ENCODE measurements at places on chromosomes 5 and 9.

DNA sequence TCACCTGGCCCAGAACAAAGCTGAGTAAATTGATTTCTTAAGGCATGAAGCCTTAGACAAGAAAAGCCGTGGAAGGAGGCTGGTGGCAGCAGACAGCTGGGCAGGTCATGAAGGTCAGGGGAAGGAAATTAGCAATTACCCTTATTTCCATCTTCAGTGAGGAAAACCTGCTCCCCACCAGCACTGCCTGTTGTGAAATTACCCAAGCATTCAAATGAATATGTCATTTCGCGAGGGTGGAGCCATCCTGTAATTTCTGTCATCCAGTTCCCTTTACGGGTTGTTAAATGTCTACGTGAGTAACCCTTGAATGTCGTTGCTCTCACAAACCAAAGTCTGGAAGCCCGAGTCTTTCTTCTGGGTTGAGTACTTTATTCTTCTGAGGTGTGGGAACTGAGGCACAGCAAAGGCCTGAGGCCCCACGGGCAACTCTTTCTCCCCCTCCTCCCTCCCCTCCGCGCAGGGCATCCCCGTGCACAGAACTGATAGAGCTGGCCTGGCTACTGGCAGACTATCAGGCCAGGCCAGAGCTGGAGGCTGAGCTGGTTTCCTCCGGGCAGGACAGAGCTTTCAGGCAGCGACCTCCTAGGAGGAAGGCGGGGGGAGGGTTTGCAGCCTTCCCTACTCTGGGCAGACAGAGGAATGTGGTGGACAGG lies 22.0 kb upstream of the AK3 start:
- DNase-seq: no peak

- no peak for DNase-seq
Observed at GRCh38 chr5:84673785-84674184, 289.1 kb upstream of the EDIL3 start.

DNA sequence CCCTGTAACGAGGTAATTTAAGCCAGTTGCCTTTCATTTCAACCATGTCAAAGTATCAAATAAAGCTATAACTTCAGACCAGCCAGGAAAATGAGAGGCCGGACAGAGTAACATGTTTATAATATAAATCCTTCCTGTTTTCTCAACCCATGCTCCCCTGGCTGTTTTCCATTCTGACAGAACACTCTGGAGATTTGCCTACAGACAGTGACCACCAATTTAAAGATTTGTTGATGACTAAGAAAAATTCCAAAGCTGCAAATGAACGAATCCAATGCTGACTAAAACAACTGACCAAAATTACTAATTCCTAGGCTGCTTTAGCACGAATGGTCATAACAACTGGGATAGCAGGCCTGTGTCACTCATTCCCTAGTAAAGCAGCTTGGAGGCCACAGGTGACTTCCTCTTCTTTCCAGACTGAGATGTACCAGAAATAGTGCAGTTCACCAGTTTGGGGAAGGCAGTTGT lies 141.4 kb downstream of the AOPEP start:
- DNase-seq: no peak

GRCh38 chr5:154078272-154078671 lies 39.5 kb downstream of the MFAP3 start:
- no peak for DNase-seq

DNA sequence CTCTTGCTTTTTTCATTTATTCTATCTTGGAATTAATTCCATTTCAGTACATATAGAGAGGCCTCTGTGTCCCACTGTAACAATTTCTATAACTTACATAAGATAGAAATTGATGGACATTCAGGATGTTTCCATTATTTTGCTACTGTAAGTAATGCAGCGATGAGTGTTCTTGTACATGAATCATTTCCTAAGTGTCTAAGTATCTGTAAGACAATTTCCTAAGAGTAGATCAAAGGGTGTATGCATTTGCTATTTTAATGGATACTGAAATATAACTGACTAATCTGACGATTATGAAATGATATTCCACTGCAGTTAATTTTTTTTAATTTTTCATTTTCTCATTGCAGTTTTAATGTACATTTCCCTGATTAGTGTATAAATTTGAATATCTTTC lies 23.0 kb upstream of the RBM22 start:
- DNase-seq: no peak

GRCh38 chr9:110248361-110248760 lies 7.9 kb downstream of the TXN start:
- no peak for DNase-seq

- no peak for DNase-seq
Observed at GRCh38 chr5:9126490-9126889, 419.4 kb downstream of the SEMA5A start.

- DNase-seq: no peak
Observed at GRCh38 chr5:39200081-39200480, 19.3 kb downstream of the FYB1 start.

DNA sequence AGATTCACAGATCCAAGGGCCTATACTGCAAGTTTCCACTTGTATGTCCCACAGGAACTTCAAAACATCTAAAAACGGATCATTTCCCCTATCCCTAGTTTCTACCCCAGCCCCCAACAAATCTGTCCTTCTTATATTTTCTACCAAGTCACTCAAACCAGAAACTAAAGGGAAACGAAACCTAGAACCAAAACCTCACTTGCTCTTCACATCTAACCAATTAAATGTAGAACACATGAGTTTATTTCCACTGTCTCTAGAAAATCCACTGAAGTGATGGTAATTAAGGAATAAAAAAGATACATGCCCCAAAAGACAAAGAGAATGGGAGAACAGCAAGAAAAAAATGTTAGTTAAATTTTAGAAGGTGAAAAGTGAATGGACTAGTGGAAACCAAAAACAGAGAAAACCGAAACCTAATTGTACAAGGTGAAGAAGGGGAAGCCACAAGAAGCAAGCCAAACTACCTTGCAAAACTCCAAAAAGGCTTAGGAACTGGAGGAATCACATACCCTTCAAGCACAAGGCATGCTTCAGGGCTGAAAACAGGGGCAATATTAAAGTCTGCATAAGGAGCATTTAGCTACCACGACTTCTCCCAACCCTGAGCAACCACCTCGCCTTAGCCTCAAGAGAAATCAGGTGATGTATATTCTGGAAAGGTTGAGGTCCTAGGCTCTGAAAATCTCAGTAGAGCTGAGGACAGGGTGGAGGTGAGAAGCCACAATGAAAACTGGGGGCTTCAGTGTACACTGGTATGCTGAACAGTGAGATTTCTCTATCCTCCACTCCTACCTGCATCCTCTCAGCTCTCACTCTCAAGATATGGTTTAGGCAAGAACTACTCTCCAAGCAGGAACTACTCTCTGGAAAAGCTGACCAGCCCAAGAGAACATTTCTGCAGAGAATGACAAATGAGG lies 11.1 kb downstream of the SMU1 start:
- no peak for DNase-seq

GRCh38 chr5:148012801-148013200 lies 51.0 kb upstream of the SPINK5 start:
- DNase-seq: no peak

GRCh38 chr5:138632900-138633489 lies 57.8 kb upstream of the HSPA9 start:
- no peak for DNase-seq

DNA sequence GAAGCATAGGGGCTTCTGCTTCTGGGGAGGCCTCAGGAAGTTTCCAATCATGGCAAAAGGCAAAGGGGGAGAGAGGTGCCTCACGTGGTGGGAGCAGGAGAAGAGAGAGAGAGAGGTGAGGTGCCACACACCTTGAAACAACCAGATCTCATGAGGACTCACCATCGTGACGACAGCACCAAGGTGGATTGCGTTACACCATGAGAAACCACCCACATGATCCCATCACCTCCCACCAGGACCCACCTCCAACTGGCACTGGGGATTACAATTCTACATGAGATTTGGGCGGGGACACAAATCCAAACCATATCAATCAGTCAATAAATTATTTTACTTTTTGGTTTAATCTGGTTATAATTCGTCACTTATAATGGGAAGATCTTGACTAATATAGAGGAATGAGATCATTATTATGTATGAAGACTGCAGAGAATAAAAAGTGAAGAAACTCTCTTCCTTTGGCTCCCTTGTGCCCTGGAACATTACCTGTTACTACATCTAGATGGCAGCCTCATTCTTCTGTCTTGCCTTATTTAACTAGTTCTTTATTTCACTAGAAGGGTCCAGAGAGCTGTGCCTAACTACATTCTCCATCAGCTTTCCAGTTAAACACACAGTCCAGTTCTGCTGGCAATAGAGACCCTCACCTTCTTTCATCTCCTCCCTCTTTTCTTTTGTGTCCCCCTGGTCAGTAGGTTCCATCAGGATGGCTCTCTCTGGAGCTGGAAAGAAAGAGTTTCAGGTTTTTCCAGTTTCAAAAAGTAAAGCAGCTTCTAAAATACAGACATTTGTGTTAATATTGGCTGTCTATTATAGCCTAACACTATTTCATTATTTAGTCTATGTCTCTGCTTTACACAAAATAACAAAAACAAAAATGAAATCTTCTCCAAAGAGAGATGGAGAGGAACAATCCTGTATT lies 21.7 kb upstream of the SPINK7 start:
- DNase-seq: no peak

DNA sequence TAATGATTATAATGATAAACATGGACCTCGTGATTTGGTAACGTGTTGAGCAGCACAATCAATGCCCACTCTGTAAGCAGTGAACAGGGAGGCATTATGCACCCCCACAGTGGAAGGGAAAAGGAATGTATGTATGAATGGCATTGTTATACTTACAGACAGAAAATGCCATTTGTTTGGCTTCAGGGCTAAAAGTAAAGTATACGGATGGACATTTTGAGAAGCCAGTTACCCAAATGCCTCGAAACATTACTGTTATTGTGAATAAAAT lies 260.2 kb upstream of the PPP1R2B start:
- DNase-seq: no peak

GRCh38 chr5:73960426-73960825 lies 334.4 kb downstream of the ARHGEF28 start:
- no peak for DNase-seq

- DNase-seq: no peak
Observed at GRCh38 chr5:178642351-178642909, 15.6 kb upstream of the CLK4 start.

GRCh38 chr9:122371846-122372245 lies 1.0 kb downstream of the PTGS1 start:
- DNase-seq: no peak

DNA sequence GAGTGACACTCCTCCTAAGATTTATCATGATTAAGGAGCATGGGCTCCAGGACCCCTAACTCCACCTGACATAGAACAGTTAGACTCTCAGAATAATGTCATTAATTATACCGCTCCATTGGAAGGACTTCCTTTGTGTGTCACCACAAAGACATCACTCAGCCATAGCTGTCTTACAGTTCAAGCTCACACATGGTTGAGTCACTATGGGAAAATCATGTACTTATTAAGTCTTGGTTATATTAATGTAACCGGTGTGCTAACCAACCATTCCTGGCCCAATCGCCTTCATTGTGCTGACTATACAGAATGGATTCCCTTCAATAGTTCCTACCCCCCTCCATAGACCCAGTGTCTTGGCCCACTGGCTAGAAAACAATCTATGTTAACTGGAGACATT lies 10.9 kb upstream of the MCCC2 start:
- no peak for DNase-seq

GRCh38 chr5:1799110-1799601 lies 481 bp downstream of the MRPL36 start:
- DNase-seq: no peak

DNA sequence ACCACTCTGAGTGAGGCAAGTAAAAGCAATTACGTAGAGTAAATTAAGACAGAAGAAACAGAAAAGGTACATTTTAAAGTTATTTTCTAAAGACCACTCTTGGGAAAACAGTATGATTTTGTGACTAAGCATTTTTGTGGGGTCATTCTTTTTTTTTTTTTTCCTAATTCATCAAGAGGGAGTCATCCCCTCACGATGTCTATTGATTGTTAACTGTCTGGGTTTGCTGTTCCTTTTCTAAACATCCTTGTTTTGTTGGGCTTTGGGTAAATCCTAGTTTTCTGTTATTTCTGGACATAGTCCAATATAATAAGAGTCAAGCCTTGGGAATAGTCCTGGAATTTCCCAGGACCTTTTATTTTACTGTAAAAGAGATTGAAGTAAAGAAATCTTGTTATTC lies 63.8 kb downstream of the ANKRD55 start:
- no peak for DNase-seq

GRCh38 chr9:117315236-117315635 lies 99.6 kb downstream of the ASTN2 start:
- DNase-seq: no peak

DNA sequence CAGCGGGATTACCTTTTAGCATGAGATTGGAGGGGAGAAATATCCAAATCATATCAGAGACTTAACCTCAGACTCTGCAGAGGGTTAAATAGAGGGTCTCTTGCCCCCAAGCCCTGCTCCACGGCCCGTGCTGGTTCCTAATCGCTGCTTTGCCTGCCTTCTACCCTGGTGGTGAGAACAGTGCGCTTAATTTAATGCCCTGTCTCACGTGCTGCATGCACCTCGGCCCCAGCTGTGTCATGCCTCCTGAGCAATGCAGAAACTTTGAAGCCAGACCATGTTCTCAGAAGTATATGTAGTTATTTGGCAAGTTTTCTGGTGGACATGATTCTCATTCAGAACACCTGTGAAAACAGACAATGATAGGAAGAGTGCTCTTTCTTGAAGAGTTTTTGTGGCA lies 1.4 kb downstream of the OTULIN start:
- DNase-seq: no peak

DNA sequence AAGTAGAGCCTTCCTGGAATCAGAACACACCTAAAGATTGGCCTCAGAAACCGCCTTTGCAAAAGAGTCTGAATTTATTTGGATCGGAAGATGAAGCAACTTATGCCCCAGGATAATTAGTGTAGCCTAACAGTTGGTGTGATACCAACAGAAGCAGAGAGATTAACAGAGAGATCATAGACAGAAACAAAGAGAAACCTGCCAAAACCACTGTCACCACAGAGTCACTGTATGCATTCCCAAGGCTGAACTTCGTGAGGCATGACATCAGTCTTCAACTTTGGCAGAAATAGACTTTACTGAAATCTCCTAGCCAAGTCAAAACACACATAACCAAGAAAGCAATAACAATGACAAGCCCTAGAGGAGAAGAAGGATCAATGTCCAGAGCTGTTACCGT lies 361.8 kb downstream of the ELAVL2 start:
- DNase-seq: no peak

DNA sequence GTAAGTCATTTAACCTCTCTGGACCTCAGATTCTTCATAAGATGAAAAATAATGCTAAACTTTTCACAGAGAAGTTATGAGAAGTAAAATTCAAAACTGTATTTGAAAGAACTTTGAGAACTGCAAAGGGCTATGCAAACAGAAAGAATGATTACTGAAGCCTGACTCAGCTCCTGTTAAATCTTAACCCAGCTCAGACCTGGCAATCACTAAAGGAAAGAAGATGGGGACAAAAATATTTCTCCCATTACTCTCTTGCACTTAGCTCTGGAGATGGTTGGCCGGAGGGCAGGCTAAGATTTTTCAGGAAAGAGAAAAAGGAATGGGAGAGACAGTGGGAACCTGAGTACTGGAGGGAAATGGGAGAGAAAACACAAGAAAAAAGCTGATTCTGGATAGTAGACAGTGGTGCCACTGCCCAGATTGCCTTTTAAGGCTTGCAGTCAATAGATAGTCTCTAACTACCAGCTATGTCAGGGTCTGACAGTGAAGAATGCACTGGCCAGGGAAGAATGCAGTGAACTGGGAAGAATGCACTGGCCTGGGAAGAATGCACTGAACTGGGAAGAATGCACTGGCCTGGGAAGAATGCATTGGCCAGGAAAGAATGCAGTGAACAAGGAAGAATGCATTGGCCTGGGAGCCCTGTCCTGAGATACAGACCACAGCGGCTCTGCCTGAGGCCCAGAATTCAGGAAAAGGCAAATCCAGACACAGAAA lies 25.2 kb upstream of the CEMIP2 start:
- DNase-seq: no peak

GRCh38 chr9:2723376-2724065 lies 6.2 kb downstream of the KCNV2 start:
- no peak for DNase-seq
